CD4-positive, alpha-beta T cell treated with Interleukin-6 at 100 ng/mL for 8 hours (primary cell): ENCODE measurements at places on chromosomes 4 and X.

DNA sequence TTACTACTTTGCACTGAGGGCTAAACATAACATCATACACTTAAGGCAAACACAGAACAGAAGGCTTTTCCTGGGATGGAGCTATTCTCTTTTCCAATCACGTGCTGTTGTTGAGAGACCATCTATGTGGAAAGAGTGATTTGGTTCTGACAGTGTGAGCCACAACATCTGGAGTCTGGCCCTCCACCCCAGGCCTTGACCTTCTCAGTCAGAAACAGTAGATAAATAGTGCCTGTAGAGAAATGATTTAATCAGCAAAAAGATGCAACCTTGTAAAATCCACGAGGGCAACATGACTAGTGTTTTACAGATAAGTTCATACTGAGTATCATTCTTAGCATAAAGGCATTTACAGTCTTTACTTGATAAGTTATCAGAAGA lies 10.8 kb upstream of the SFRP2 start:
- no peak for DNase-seq

GRCh38 chrX:6374556-6374955 lies 145.9 kb upstream of the NLGN4X start:
- DNase-seq = no peak

DNA sequence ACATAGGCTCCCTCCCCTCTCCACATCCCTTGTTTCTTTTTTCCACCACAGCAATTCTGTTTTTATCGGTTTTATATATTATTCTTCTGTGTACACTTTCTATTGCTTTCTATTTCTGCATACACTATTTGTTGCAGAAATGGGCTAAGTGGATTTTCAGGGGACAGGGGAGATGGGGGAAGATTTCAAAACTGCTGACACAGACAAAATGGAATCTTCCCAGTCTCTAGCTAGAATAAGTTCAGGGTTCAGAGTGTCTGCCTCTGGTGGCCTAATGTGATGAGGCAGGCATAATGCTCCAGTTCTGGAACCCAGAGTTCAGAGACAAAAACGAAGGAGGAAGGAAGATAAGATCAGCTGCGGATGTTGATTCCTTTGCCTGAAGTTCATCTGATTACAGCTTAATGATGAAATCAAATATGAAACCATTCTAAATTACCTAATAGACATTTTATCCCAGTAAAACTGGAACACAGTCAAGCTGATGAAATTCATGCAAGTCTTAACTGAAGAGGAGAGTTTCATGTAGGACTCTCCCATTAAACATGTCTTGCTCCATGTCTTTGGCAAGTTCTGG lies 447.1 kb downstream of the AFF2 start:
- no peak for DNase-seq

- DNase-seq = no peak
Observed at GRCh38 chr4:164734484-164734883, 19.4 kb upstream of the SMIM31 start.

GRCh38 chr4:152299553-152299952 lies 236.3 kb downstream of the FBXW7 start:
- no peak for DNase-seq

DNA sequence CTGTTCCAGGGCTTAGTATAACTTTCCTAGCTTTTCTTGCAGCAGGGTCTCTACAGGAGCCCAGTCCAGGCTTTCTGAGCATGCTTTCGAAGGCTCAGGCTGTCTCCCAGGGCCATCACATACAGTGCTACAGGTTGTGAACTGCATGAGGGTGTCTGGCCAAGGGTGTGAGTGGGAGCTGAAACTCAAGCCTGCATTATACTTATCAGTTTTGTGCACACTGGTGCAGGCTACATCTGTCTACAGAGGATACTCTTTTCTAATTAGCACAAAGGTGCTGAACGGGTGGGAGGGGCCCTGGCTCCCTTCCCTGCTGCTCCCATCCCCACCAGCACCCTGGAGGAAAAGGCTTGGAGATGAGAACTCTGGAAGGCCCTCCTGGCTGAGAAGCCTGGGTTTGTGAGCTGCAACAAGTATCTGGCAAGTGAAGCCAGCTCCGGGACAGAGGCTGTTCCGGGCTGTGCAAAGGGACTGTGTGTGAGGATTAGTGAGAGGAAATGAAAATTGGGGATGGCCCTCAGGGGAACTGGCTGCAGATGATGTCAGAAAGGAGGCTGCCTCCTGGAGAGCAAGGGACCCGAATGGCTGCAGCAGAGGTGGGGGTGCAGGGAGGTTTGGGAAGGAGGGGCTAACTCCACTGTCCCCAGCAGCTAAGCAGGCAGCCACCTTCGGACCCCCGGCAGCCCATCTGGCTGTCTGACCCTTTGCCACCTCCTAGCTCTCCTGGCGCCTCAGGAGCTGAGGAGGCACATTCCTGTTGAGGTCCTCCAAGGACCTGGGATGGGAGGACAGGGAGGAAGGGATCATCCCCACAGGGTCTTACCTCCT lies 68.5 kb downstream of the EFNB1 start:
- DNase-seq = no peak

DNA sequence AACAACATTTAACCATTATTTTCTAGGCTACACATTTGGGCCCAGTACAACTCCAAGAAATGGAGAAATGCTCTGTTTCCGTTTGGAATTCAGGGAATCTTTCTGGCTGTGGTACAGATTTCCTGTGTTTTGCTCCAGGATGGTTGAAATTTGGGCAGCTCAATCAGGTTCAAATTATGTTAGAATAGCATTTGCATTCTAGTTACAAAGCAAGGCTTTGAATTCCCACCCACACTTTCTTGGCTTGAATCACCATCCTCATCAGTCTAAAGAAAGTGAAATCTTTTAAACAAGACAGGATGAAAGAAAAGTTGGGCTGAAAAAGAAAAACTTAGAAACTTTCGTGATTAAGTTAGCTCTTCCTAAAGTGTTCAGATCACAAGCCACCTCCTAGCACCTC lies 98.1 kb upstream of the VCX3B start:
- no peak for DNase-seq

- no peak for DNase-seq
Observed at GRCh38 chrX:32170481-32170880, 1040.9 kb downstream of the DMD start.

GRCh38 chrX:2707334-2707760 lies 16.3 kb downstream of the CD99 start:
- DNase-seq = peak; percentile 51

- DNase-seq = no peak
Observed at GRCh38 chrX:101028562-101028961, 23.3 kb downstream of the TRMT2B start.

- peak; percentile 9 for DNase-seq
Observed at GRCh38 chr4:163554870-163555465, 60.5 kb downstream of the TMA16 start.

DNA sequence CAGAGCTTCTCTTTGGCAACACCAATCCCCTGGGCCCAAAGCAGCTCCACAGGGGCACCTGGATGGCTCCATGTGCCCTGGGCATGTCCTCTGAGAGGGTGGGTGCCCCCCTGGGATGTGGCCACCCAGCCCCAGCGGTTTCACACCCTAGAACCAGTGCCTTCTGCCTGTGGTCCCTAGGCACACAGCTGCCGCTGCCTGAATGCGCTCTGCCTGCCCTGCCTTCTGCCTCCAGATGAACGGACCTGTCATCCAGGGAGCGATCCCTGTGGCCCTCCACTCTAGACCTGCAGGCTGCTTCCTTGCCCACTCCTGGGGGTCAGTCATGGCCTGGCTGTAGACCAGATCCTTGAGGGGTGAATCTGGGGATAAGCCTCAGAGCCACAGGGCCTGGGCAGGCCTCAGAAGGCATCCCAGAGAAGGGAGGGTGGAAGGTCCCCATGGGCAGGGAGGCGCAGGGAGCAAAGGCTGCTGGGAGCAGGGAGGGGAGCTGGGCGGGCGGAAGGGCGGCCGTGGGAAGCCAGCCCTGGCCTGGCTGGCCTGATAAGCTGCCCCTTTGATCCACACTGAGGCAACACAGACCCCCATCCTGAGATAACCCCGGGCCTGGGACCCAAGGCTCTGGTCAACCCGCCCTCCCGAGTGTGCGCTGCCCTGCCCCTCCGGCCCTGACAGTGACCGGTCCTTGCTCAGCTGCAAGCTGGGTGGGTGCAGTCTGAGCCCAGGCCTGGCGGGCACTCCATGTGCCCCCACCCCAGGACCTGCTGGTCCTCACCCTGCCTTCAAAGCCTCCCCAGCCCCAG lies 8.1 kb upstream of the FGFR3 start:
- DNase-seq = no peak

- DNase-seq = no peak
Observed at GRCh38 chr4:2255501-2256155, 6.3 kb downstream of the MXD4 start.

- no peak for DNase-seq
Observed at GRCh38 chr4:189858435-189858834, 82.2 kb upstream of the FRG1 start.

- peak; percentile 60 for DNase-seq
Observed at GRCh38 chrX:49172280-49172780, 632 bp downstream of the PLP2 start.

- no peak for DNase-seq
Observed at GRCh38 chrX:42437211-42437610, 340.8 kb downstream of the PPP1R2C start.

GRCh38 chr4:119559044-119559647 lies 69.5 kb downstream of the PDE5A start:
- DNase-seq = no peak

DNA sequence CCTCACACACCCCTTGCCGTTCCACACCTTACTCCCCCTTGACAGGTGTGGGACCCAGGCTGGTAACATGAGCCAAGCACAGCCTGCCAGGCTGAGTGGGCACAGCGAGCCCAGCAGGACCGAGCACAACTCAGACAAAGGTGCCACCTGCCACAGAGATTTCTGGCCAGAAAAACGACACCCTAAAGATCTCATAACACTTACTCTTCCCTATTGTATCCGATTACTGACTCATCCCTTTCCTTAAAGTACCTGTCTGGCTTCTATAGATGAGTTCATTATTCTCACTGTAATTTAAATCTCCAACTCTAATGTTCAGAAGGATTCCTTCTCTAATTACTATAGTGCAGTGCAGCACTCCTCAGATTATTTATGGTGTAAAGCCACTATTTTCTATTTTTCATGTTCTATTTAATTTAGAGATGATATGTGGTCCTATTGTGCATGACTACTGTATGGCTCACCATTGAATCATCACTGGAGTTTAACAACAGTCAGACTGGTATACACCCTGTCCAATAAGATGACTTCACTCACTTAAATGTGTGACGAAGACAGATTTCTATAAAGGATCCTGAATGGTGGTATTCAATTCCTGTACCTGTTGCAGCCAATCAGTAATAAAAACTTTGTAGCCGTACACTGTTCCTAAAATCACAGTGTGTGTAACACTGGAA lies 7.6 kb upstream of the SYTL5 start:
- no peak for DNase-seq

DNA sequence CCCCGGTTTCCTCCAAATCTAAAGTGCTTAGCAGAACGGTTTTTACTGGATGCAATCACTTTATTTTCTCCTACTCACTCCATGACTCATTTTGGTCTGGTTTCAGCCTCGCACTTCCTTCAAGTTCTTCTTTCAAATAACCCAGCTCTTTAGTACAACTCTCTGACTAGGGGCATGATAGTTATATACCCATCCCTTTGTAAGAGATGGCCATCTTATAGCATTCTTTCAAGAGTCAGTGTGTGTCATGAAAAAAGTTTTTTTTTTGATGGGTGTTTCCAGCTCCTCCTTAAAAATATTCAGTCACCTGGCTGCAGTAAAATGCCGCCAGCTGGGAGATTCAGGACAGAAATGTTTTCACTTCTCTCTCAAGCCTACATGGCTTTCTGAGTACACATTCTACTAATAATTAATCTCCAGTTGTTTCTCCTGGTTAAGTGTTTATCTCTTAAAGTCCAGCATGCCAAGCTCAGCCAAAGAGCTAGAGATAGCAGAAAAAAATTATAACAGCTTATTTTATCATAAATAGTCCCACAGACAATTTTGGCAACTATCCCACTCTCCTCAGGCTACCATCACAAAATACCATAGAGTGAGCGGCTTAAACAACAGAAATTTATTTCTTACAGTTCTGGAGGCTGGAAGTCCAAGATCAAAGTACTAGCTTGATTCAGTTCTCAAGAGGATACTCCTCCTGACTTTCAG lies 139.3 kb downstream of the GASK1B start:
- DNase-seq = no peak

GRCh38 chr4:74545448-74545847 lies 100.5 kb downstream of the AREG start:
- no peak for DNase-seq

GRCh38 chr4:43348591-43348990 lies 456.1 kb downstream of the GRXCR1 start:
- no peak for DNase-seq

DNA sequence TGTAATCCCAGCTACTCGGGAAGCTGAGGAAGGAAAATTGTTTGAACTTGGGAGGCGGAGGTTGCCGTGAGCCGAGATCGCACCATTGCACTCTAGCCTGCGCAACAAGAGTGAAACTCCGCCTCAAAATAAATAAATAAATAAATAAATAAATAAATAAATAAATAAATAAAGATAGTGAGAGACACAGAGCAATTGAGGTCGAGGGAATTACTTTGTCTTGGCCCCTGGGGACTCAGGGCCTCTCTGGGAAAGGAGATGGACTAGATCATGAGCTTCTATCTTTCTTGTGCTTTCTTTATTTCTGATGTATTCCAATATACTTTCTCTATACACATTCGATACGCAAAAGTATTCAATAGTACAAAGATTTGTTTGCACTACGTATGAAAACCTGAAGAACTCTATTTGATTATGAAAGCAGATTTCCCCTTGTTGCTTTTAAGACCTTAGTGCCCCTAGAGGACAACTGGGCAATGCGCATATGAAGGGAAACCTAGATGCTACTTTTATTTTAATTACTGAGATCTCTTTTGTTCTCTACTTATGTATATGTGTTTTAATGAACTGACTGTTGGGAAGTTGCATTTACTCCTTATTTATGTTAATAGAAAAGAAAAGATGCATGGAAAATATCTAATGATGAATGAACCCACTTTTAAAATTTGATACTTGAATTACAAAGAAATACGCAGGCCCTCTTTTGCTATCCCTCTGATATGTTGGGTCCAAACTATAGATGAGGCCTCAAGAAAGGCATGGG lies 12.8 kb upstream of the ELOVL6 start:
- DNase-seq = peak; percentile 43

- no peak for DNase-seq
Observed at GRCh38 chrX:106931831-106932491, 11.8 kb downstream of the CLDN2 start.

DNA sequence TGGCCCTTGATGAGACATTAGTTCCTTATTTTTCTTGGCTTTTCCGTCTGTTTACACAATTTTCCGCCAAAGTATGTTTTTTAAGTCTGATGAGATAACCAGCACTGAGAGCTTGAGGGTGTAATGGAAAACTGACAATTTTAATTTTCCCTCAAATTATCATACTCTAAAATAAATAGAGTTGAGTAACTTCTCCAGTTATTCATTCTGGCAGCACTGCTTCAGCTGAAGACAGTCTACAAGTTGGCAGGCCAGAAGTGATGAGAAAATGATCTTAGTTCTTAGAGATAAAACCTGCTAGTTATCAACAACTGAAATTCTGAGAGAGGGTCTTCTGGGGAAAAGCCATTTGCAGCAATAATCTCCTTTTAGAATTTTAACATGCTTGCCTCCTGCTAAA lies 241.6 kb upstream of the TET2 start:
- no peak for DNase-seq
